ENCODE measurements at places on chromosomes 5 and 9. TPM values are rescaled to one million over a fixed set of nuclear protein-coding genes. Genes with fewer than 3 reads are reported as not detected.

The PCDHB11 gene
- not detected for total RNA-seq

The MAMDC2 gene
- not detected for total RNA-seq

The ADRB2 gene
- total RNA-seq, result 1.3 TPM

The ACOT12 gene
- total RNA-seq, result not detected

The FAM221B gene
- not detected for total RNA-seq

The MEGF9 gene
- 9.5 TPM for total RNA-seq

The STK32A gene
- total RNA-seq, result not detected

The KCNV2 gene
- total RNA-seq, result not detected

DNA sequence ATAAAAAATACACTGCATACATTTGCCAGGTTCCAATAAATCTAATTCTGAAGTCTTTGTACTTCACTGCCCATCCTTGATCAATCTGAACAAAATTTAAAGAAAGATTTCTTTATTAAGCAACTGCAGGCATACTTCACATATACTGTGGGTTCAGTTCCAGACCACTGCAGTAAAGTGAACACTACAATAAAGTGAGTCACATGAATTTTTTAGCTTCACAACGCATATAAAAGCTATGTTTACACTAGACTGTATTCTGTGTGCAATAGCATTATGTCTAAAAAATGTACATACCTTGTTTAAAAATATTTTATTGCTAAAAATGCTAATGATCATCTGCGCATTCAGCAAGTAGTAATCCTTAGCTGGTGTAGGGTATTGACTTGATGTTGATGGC, 52.1 kb downstream of the SSBP2 start:
- H3K4me1 ChIP-seq, result no peaks in the 10 kb centered on the region
- no peaks in the 10 kb centered on the region for H3K36me3 ChIP-seq
- no peak overlapping the region for H3K4me3 ChIP-seq
- no peak for DNase-seq

GRCh38 chr9:385818-386398, 171.2 kb downstream of the DOCK8 start:
- H3K4me3 ChIP-seq, result no peak overlapping the region
- H3K4me1 ChIP-seq, result no peaks in the 10 kb centered on the region
- no peaks in the 10 kb centered on the region for H3K27me3 ChIP-seq
- no peak overlapping the region for H3K27ac ChIP-seq
- H3K36me3 ChIP-seq, result peaks cover 38% of the 10 kb centered on the region

GRCh38 chr5:10932426-10932825, 171.4 kb upstream of the DAP start:
- no peak for DNase-seq
- no peaks in the 10 kb centered on the region for H3K36me3 ChIP-seq
- no peaks in the 10 kb centered on the region for H3K4me1 ChIP-seq

DNA sequence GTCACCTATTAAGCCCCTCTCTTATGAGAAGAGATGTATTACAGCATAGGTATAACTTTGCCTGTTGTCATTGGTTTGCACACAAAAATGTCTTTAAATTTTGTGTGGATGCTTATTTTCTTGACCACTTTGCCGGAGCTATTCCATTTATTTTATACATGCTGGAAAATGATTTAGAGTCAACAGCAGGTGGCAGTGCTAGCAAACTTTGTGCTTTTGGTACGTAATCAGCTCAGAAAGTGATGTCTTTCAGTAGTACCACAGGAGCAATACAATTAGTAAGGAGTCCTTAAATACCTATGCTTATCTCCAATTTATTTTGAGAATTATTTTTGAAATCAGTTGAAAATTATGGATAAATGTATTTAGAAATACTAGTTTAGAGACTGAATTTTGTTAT, 19.8 kb upstream of the NUDT12 start:
- no peaks in the 10 kb centered on the region for H3K36me3 ChIP-seq
- DNase-seq, result no peak
- H3K4me3 ChIP-seq, result no peak overlapping the region
- no peak overlapping the region for H3K27ac ChIP-seq
- no peaks in the 10 kb centered on the region for H3K4me1 ChIP-seq

DNA sequence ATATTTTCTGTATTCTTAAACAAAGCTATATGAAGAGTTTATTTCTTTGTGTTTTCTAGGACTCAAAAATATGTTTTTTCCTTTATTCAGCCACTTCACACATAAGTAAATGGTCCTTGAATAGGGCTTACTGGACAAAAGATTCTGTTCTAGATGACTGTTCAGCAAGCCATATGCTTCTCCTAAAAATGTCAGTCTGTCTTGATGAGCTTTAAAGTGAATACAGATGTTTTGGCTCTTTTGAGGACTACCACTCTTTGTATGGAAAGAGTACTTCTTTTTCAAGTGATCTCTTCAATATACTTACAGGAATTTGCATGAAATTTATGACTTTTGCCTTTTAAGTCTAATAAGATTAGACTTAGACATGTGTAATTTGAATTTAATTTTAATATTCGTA, 8.4 kb downstream of the NDUFS4 start:
- H3K4me1 ChIP-seq, result peaks cover 4% of the 10 kb centered on the region
- H3K4me3 ChIP-seq, result no peak overlapping the region
- no peak for DNase-seq

- H3K36me3 ChIP-seq, result no peaks in the 10 kb centered on the region
- H3K4me1 ChIP-seq, result no peaks in the 10 kb centered on the region
- DNase-seq, result no peak
- H3K4me3 ChIP-seq, result no peak overlapping the region
- no peak overlapping the region for H3K27ac ChIP-seq
- no peaks in the 10 kb centered on the region for H3K27me3 ChIP-seq
Observed at GRCh38 chr9:27835746-27836145, 262.5 kb upstream of the C9orf72 start.

DNA sequence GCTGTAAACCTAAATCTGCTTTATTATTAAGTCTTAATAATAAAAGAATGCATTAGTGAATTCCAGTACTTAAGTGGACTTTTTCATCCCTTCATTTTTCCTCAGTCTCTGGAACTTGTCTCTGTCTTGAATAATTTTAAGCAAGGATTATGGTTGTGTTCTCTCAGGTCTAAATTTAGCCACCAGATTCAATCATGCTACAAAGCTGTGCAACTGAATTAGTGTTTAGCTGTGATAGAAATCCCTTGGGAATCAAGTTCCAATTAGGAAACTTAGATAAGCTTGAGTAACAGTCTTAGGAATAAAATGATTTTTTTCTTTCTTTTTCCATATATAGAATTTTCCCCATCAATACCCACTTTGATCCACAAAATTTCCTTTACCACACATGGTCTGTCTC, 104.3 kb downstream of the PLPPR1 start:
- H3K27me3 ChIP-seq, result no peaks in the 10 kb centered on the region
- H3K4me3 ChIP-seq, result no peak overlapping the region
- no peak overlapping the region for H3K27ac ChIP-seq
- no peaks in the 10 kb centered on the region for H3K36me3 ChIP-seq
- no peaks in the 10 kb centered on the region for H3K4me1 ChIP-seq

DNA sequence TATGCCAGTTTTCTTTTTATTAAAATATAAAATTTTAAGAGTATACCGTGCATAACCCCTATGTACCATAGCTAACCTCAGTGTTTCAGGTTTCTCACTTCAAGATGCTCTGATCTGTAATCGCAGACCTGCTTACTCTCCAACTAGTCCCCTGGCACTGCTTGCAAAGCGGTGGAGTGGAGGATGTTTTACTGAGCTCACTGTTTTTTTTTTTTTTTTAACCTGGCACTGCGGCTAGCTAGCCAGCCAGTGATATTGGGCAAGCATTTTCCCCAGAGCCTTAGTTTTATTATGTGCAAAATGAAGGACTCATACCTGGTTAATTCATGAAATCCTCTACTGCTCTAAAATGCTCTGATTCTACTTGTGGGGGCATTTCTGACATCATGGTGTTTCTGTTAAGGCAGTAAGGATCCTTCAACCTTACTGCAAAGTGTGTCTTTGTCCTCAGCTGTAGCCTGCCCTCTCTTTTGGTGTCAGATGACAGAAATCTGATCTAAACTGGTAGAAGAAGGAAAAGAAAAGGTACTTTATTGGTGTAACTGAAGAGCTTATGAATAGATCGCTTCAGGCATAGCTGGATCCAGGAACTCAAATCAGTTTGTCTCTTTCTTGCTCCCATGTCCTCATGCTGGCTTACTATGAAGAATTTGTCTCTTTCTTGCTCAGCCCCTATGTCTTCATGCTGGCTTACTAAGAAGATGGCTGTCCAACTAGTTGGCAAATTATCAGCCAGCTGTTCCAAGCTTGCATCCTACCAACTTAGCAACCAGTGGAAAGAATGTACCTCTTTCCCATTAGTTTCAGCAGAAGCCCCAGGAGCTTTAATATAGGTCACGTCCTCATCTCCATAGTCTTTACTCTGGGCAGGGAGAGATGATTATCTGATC, 59.8 kb downstream of the DOCK2 start:
- H3K27me3 ChIP-seq, result no peaks in the 10 kb centered on the region
- no peak for DNase-seq
- H3K36me3 ChIP-seq, result peaks cover 51% of the 10 kb centered on the region

GRCh38 chr5:79001471-79001870, 16.4 kb upstream of the ARSB start:
- no peak overlapping the region for H3K4me3 ChIP-seq
- H3K27me3 ChIP-seq, result no peaks in the 10 kb centered on the region
- no peak for DNase-seq
- H3K27ac ChIP-seq, result no peak overlapping the region

DNA sequence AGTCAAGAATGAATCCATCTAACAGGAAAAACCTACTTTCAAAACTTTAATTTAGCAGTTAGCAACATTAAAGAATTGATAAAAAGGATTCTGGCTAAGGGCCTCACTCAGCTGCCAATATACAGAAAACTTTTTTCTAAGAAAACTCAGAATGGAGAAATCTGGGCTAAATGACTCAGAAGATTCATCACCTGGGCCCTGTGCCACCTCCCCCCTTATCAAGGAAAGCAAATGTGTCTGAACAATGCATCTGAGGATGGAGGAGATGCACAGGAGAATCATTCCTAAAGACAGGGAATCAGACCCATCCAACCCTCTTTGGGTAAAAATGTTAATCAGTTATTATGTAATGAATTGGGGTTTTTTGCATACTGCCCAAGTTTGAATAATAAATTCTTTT, 592.0 kb upstream of the DMAC1 start:
- H3K36me3 ChIP-seq, result no peaks in the 10 kb centered on the region
- no peaks in the 10 kb centered on the region for H3K4me1 ChIP-seq
- H3K4me3 ChIP-seq, result no peak overlapping the region

Data from naive thymus-derived CD4-positive, alpha-beta T cell (primary cell).